ENCODE measurements at places on chromosomes 7 and 10.

DNA sequence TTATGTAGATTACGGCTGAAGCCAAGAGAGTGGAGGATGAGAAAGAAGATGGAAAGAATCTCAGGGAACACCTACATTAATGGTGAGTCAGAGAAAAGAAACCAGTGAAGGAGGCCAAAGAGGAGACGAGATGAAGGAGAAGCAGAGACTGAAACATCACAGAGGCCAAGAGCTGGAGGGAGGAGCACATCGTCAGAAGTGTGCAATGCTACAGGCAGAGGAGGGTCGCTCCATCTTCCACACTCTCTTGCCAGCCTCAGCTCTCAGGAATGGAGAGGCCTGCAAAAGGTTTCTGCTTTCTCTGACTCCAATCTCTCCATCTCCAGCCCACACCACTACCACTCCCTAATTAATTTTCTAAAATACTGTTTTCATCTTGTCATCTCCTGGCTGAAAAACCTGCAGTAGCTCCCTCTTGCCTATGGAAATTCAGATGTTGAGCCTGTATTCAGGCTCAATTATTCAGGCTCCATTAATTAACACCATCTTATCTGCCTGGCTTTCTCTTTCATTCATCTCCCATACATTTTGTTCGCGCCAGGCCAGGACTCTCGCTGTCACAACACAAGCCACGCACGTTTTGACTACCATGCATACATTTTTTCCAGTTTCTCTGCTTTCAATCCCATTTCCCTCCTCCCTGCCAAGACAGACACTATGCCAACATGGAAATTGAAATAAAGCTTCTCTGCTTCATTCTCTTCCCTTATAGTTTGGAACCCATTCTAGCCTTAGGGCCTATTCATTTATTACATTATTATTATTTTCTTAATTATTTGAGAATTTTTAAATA lies 165.8 kb downstream of the INHBA start:
- no peak for DNase-seq

DNA sequence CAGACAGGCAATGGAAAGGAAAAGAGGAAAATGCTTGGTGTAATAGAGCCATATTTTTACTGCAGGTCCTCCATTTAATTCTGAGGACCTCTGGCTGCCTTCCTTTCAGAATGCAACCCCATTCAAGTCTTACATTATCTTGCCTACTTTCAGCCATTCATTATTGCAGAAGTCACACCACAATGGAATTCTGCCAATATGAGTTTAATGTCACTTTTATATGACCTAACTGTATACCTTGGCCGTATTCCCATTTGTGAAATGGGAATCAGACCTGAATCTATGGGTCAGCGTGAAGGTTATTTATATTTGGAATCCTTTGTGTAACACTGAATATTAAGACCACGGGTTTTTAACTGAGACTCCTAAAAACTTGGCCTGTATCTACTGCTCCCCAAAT lies 241.7 kb upstream of the AOAH start:
- DNase-seq: no peak

- DNase-seq: no peak
Measured at GRCh38 chr10:5187867-5188266, 2.9 kb upstream of the AKR1C8 start.

- no peak for DNase-seq
Measured at GRCh38 chr10:14063531-14064285, 267.0 kb downstream of the FRMD4A start.

DNA sequence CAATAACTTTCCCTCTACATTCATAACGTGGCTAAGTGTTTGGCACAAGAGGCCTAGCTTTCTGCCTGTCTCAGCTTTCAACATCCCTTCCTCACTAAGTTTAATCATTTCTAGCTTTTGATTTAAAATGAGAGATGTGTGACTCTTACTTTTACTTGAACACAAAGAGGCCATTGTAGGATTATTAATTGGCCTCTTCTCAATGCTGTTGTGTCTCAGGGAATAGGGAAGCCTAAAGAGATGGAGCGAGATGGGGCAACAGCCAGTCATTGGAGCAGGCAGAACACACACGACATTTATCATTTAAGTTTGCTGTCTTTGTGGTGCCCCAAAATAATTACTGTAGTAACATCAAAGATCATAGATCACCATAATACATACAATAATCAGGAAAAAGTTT lies 167.1 kb upstream of the TRIM24 start:
- DNase-seq: no peak

DNA sequence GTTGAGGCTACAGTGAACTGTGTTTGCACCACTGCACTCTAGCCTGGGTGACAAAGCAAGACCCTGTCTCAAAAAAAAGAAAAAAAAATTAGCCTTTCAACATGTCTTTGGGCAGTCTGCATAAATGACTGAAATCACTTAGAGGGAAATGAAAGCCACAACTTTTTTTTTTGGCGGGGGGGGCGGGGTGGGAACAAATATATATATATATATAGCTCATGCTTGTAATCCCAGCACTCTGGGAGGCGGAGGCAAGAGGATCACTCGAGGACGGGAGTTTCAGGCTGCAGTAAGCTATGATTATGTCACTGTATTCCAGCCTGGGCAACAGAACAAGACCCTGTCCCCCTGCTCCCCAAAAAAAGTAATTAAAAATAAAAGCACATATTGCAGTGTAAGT lies 23.4 kb upstream of the MICU1 start:
- DNase-seq: no peak

DNA sequence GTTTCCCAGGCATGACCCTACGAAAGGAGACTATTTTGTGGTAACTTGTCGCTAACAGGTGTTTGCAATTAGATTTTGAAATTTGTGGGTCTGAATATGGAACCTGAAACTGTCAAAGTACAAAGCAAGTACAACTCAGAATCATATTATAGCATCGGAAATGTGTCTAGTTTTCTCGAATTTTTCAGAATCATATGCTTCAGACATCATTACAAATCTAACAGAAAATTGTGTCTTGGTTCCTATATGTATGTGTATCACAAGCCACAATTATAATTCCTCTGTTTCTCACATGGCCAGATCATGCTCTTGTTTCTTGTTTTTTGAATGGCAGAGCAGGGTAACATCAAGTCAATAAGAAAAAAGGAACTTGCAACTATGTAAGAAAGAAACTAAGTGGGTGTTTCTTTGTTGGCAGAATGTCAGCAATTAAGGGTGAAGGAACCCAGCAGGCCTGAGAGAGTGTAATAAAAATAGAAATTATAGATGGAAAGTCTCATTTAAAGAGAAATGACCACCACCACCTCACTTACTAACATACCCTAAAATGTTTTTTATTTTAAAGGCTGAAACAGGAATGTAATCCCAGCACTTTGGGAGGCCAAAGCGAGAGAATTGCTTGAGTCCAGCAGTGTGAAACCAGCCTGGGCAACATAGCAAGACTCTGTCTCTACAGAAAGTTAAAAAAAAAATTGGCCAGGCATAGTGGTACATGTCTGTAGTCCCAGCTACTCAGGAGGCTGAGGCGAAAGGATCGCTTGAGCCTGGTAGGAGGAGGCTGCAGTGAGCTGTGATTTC lies 51.3 kb downstream of the PRTFDC1 start:
- no peak for DNase-seq

- DNase-seq: no peak
Measured at GRCh38 chr10:26475386-26475785, 37.2 kb downstream of the APBB1IP start.

DNA sequence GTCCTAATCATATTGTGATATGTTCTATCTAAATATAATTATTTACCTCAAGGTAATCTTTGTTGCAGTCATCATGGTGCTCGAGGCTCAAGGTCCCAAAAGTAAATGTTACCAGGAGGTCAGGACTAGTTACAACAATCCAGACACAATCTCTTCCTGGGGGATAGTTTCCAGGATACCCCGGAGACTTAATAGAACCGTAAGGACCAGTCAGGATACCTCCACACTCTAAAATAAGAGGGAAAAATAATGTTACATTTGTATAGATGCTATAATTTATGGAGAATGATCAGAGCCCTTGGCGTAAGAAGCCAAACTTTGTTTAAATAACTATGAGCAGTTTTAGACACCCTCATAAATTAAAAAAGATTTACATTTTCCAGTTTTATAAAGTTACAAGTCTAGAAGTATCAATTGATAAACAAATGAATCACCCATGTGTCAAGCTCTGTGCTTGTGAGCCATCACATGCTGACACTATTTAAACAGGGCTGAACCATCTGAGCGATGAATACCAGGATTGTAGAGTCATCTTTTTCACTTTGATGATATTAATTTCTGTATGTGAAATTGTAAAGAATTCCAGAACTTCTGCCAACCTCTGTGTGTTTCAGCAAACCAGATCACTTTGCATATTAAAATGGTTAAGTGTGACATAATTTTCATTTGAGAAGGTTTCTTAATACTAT lies 41.3 kb downstream of the CUBN start:
- DNase-seq: no peak

- DNase-seq: no peak
Measured at GRCh38 chr10:49690698-49691356, 11.4 kb downstream of the C10orf53 start.

DNA sequence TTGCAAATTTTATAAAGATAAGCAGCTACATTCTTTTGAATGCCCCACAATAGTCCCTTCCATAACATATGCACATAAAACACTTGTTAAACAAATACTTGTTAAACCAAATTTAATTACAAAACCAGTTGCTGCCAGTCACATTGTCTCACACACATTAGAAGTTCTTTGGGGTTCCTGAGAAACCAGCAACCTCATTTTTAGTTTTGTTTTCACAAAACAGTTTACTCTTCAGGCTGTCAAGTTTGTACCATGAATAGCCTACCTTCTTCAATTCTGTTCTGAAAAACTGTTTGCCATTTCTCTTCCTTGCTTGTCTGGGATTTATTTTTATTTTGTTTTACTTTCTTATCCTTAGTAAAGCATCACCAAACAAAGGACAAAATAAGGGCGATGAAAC lies 176.5 kb upstream of the PHF14 start:
- no peak for DNase-seq

DNA sequence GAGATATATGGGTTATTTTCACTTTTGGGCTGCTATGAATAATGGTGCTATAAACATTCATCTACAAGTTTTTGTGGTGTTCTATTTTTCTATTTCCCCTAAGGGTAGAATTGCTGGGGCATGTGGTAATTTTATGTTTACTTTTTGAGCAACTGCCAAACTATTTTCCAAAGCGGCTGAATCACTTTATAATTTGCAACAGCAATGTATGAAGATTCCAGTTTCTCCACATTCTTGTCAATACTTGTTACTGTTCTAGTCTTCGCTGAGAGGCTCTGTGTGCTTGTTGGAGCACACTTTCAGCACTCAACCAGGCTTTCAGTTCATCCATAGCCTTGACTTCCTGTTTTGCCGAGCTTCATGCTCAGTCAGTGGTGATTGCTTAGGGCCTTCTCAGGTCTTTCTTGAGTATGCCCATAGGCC lies 39.0 kb downstream of the ADK start:
- DNase-seq: no peak

GRCh38 chr7:1666823-1667565 lies 3.1 kb upstream of the ELFN1 start:
- DNase-seq: no peak

DNA sequence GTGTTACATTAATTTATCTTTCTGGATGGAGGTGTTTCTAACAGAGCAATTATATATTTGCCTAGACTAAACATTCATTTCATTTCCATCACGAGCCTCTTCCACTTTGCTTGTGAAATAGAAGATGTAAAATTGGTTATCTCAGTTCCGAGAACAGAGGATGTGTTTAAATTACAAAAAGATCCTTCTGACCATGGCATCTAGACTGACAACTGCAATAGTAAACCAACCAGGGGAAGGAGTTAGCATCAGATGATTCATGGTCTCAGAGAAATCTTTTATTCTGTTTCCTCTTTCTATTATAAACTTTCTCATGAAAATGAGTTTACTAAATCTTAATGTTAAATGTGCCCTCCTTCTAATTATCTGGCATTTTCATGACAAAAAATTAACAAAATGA lies 149.8 kb upstream of the WDR11 start:
- DNase-seq: no peak

- no peak for DNase-seq
Measured at GRCh38 chr10:70674560-70675495, 2.5 kb downstream of the ADAMTS14 start.

GRCh38 chr7:73509463-73509862 lies 12.6 kb downstream of the BAZ1B start:
- no peak for DNase-seq

DNA sequence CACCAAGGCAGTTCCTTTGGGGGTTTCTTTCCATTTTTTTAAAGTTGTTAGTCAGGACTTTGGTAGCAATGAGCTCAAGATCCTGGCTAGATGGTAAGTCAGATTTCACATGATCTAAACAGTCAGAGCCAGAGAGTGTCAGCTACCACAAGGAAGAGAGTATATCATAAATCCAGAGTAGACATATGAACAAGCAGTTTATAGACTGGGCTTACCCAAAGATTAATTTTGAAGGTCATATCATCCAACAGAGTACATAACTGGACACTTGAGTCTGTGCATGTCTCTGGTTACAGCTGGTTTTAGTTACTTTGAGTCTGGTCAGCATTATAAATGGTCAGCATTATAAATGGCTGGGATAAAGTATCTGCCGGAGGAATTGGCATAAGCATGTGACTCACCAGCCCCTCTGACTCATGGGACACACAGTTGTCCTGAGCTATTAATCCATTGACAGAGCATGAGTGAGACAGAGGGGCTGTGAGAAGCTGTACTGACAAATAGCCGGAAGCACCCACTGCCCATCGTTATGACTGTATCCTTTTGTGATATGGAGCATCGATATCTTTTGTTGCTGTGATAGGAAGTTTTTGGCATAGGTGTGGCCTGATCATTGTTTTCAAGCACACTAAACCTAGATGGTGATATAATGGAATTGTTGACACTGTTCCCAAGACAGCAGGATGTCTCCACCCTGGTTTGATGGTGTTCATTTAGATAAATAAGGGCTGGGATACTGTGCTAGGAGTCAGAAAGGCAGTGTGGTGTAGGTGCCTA lies 19.3 kb downstream of the PPP1R3C start:
- DNase-seq: no peak

DNA sequence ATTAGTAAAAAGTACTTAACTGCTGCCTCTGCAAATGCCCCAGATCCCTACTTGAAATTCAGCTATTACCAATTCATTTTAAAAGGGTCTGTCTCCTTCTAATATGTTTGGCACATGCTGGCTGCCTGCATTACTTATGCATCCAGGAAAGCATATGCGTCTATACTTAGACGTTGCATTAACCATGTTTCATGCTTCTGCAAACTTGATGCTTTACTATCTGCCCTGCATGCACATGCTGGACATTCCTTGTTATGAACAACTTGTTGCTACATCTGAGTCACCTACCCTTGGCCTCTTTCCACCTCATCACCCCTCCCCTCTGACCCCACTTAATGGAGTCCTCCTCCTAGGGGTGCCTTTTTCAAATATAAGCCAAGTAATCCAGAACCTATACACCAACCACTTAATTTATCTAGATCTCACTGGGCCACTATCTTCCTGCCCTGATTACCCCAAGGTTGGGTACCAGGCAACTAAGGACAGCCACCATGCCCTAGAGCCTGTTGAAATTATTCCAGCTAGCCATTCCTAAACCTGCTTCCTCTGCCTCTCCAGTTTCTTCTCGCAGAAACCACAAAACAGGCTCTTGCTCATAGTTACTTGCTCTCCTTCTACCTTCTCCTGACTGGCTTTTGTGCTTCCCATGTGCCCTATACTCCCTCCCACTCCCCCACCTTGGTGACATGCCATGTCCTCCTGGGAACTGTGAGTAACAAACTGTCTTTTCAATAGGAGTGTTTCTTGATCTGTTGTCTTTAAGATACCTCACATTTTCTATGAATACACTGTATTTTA lies 1187.9 kb downstream of the REEP3 start:
- DNase-seq: no peak

Measured in amygdala (tissue), 56 donors.